Bronchial epithelial cell (primary cell): ENCODE measurements at places on chromosomes 4 and X.

DNA sequence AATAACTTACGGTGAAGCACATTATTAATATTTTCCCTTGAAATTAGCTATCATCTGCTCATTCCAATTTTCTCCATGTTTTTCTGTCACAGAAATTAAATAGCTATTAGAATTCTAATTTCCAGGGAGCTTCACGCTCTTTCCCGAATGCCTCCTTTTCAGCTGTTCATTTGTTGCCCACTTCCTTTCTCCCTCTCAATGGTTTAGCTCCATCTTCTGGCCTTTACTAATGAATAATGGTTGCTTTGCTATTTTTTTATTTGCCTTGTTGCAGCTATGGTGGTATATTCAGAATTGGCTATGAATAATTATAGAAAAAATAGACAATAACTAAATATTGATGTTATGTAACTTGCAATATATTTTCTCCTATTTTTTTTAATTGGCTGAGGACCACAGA lies 70.5 kb downstream of the GRIA2 start:
- no peak for DNase-seq

DNA sequence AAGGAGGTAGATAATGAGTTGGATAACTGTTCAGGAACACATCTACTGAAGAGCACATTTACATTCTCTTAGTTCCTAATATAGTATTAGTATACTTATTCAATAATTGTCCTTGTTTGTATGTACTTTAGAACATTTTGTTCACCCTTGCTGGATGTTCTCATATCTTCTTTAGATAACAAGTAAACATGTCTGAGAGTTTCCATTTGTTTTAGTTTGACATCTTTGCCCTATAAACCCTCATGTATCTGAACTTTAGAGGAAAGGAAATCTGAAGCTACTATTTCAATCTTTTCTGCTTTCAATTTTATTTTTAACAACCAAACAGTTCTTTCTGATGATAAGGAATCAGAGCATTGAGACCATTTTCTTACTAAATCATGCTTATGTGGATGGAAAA lies 518.6 kb downstream of the RPA4 start:
- no peak for DNase-seq

DNA sequence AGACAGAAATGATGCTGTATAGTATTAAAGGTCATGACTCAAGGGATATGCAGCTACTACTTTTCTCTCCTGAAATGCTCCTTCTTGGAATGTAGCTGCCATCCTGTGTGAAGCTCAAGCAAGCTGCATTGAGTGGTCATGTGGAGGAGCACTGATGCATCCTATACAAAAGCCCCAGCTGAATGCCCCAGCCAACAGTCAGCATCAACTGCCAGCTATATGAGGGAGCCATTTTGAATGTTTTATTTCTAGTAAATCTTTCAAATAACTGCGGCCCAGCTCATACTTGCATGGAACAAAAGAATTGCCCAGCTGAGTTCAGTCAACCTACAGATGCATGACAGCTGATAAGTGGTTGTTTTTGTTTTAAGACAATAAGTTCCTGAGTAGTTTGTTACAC lies 165.0 kb upstream of the GEMIN8 start:
- no peak for DNase-seq

DNA sequence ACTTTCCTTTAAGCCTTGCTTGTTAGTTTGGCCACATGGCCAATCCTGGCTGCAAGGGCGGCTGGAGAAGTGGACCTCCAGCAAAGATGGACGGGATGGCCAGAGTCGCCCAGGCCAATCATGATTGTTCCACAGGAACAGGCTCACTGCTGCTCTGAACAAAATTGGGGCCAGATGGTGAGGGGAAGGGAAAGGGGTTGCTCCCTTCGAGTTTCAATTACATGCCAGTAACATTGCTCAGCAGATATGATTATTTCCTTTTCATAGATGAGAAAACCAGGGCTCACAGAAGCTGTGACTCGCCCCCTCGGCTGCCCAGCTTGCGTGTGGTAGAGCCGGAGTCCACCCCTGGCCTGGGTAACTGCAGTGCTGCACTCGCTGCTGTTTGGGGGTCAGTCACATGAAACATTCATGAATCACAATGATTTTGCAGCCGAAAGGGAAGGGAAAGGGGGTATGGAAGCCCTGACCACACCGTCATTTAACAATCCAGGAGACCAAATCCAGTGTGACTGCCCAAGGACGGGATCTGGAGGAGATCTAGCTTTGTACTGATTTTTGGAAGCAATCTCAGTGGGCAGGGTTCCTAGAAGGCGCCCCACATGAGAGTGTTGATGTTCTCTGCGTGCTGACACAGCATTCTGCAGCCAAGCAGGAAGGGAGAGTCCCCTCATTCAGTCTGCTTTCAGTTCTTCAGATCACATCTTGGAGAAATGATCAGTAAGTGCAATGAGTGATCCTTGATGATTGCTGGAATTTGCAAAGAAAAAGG lies 77.3 kb upstream of the MSX1 start:
- DNase-seq: peak; percentile 41

GRCh38 chrX:134733591-134733990 lies 75.3 kb upstream of the PLAC1 start:
- DNase-seq: no peak

GRCh38 chr4:88570001-88570400 lies 22.3 kb upstream of the HERC3 start:
- no peak for DNase-seq

DNA sequence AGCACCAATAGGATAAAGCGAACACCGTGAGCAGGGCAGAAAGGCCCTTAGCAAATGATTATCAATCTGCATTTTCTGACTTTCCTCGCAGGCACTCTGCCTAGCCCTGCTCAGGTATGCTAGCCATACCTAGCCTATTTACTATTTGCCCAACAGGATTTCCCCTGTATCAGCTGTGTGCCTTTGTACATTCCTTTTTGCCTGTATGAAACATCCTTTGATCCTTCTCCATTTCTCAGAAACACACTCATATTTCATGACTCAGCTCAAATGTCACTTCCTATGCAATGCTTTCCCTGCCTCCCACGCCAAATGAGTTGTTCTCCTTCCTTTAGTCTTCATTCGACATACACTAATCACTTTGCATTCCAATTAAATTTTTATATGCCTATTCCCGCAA lies 37.2 kb downstream of the PCDH7 start:
- DNase-seq: peak; percentile 100

DNA sequence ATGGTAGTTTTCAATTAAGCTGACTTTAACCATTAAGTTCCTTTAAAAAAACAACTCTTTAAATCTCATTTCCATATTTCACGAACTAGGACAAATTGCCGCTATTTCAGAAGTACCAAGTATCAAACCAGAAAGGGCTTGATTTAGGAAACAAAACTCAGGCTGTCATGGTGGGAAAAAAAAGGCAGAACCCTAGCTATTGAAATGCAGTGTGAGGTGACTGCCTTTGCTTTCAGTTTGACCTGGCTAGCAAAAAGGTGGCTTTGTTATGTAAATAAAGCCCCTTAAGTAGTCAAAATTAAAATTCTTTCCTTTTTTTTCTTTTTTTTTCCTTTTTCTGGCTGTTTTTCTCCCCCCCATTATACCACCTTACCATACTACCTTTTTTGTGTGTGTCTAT lies 40.6 kb upstream of the CYP2U1 start:
- no peak for DNase-seq

GRCh38 chrX:135477576-135477975 lies 42.9 kb upstream of the INTS6L start:
- peak; percentile 65 for DNase-seq

- peak; percentile 84 for DNase-seq
Measured at GRCh38 chr4:158796370-158797140, 27.7 kb downstream of the FNIP2 start.

DNA sequence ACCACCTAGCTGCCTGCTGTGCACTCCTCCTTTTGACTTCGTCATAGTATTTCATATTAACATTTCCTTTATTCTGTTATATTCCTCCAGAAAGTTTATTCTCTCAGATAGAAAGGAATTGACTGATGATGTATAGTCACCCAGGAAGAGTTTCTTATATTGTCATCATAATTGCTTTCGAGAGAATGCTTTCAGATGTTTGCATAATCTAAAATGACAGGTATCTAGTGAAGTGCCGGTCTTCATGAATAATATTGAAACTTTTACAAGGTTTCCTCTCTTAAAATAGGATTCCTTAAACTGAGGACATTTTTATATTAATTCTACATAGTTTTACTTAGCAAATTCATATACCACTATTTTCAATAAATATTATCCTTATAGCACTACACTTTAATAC lies 10.1 kb downstream of the SEC24D start:
- DNase-seq: no peak

GRCh38 chrX:65203545-65203944 lies 227.3 kb upstream of the ZC4H2 start:
- no peak for DNase-seq

DNA sequence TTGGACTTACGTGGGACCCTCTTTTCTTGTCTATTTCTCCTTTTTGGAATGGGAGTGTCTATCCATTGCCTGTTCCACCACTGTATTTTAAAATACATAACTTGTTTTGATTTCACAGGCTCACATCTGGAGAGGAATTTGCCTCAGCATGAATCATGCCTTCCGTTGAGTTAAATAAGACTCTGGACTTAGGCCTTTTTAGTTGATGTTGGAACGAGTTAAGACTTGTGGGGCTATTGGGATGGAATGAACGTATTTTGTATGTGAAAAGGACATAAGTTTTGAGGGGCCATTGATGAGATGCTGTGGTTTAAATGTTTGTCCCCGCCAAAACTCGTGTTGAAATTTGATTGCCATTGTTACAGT lies 66.2 kb downstream of the BEX3 start:
- peak; percentile 89 for DNase-seq

DNA sequence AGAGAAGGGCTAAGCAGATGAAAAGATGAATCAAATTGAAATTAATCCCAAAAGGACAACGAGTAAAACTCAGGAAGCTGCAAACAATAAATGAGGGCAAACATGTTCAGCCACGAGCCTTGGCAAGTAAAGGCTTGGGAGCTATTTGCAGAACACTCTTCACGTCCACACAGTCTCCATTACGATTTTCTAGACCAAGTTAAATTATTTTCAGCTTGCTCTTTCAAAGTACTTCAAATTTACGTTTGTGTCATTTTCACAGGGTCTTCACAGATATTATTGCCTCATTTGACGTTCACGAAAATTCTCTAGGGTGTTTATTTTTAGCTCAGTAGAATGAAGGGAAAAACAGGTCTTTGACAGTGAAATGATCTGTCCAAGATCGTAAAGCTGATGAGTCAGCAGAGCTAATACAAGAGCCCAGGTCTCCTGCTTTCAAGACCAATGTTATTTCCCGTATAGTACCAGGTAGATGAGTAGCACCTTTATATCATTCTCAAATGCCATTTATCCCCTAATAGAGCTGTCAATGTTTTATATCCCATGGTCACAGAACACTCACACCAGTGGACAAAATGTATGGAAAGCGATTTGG lies 20.9 kb downstream of the KLB start:
- DNase-seq: peak; percentile 66

- DNase-seq: no peak
Measured at GRCh38 chr4:171583790-171584189, 229.4 kb upstream of the GALNTL6 start.

DNA sequence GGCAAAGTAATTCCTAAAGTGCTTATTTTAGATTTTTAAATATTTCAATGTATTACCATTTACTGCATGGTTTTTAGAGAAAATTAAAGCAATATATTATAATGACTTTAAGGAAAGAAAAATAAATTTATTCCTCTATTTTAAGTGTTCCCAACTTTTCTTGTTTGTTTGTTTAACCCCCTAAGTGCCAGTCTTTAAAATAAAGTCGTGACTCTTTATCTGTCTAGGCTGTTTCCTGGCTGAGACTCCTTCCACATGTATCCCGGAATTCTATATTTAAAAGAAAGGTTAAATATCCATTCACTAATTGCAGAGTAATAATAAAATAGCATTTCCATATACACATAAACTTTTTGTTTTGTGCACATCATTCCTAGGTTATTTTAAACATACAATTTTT lies 71.2 kb downstream of the GAB1 start:
- no peak for DNase-seq

GRCh38 chr4:20299515-20299914 lies 47.8 kb downstream of the SLIT2 start:
- DNase-seq: no peak

DNA sequence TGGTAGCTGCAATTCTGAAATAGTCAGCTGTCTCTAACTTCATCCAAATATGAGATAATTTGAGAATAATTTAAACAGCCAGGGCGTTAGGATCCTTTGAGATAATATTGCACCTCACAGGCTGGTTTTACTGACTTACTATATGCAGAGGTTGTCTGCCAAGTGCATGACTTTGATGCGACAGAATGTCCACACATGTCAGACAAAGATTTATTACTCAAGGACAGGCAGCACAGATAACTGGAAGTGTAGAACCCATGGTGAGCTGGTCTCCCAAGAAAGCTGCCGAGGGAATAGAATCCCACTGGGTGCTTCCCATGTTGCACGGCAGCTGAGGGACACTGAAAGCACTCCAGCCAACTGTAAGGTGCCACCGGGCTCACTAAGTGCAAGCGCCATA lies 166.2 kb upstream of the GALNTL6 start:
- DNase-seq: no peak
